ENCODE measurements at places on chromosomes 5 and 9.

GRCh38 chr5:116395631-116396203, 178.9 kb downstream of the SEMA6A start:
- DNase-seq: no peak

DNA sequence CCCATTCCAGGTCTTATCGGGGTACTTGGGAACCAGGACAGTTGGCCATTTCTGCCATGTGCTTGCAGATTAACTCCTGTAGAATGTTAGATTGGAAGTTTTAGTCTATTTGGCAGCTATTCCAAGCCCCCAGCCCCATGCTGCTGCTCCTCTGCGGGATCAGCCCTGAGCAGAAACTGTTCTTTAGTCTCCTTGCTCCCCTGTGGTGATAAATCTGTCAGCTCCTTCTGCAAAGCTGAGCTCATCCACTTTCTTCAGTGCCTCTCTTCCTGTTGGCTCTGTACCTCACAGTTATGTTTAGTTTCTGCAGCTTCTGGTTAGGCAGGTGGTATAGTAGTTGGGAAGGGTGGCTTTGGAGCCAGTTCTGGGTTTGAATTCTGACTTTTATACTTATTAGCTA, 170.4 kb downstream of the GRIA1 start:
- DNase-seq: no peak

GRCh38 chr5:119275601-119276173, 80.1 kb upstream of the TNFAIP8 start:
- no peak for DNase-seq

DNA sequence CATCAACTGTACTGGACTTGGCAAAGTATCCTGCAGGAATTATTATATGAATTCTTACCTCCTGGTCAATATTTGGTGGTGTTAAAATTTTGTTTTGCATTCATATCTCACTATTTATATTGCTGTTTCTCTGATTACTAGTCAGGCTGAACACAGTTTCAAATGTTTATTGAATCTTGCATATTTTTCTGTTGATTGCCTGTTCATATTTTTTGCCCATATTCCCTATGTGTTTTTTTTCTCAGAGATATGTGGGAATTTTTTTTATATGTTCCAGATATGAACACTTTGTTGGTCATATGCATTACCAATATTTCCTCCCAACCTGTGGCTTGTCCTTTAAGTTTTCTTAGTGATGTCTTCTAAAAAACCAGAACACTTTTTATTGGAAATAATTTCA, 148.9 kb upstream of the GRHPR start:
- no peak for DNase-seq

DNA sequence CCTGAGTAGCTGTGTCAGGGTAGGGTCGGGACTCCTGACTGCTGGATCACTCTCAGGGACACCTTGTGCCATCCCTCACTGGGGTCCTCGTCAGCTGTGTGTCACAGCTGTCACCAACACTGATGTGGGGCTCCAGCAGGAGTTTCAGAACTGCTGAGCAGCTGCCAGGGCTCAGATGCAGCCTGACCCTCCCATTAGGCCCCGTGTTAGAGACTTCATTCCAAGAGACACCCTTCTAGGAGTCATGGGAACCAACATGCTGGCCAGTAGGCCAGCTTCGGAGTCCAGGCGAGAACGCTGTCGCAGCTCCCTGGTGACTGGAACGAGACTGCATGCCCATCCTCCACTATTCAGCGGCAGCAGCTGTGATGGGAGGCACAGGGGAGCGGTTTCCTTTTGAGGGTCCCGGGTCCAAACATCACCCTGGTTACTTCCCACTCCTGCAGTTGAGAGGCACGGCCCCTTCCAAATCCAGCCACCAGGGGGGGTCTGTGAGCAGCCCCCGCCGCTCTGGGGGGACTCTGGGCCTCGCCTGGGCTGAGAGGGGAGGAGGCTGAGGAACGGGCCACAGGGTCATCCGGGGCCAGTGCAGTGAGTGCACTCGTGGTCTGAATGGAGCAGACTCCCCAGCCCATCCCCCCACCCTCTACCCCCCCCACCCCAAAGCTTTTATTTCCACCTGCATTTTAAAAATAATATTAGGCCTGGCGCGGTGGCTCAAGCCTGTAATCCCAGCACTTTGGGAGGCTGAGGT, 12.6 kb upstream of the TCF7 start:
- DNase-seq: peak; percentile 12

GRCh38 chr9:106284296-106284695, 578.7 kb upstream of the ZNF462 start:
- DNase-seq: no peak

- no peak for DNase-seq
Observed at GRCh38 chr5:152599096-152599495, 194.0 kb upstream of the NMUR2 start.

DNA sequence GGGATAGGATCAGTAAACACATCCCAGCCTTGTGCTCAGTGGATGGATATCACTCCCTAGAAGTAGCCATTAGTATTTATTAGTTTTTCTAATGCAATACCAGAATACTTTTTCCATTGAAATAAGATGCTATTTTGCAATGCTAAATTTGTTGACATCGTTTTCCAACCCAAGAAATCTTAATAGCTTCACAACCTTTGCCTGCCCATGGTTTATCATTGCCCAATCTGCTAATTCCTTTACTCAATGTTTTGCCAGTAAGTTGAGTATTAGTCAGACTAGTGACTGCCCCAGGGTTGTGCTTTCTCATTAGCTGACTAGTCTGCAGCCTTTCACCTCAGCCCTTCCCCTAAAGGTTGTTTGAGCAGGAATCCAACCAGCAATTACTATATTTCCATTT, 62.9 kb downstream of the NREP start:
- DNase-seq: no peak

- DNase-seq: no peak
Observed at GRCh38 chr9:117458066-117458465, 43.2 kb upstream of the ASTN2 start.

GRCh38 chr9:113536483-113537228, 73.1 kb downstream of the RGS3 start:
- peak; percentile 86 for DNase-seq

DNA sequence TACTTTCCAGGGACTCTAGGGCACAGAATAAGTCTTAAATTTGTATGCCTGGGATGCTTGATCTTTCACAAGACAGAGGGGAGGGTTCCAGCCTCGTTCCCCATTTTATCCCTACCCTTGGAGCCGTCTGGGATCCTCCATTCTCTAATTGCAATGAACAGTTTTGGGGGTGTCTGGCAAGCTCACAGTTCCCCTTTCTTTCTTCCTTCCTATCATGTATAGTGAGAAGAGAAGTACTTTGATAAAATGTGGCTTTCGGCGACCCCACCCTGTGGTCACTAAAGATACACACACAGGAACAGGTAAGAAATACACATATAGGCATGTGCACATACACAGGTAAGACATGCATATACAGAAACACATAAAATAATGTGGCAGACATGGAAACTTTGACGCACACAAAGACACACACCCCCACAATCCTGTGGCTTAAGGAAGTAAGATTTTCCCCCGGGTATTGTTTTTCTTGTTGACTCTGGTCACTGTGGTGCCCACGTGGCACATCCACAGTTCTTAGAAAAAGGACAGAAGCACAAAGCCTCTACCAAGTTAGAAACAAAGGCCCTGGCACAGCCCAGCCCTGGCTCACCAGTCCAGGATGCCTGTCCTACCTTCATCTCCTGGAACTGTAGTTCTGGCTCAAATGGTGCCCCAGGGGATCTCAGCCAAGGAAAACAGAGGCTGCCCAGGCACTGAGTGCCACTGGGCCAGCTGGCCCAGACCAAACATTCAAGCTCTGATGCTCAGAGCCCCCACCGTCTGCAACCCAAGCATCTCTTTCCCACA, 6.3 kb upstream of the SMU1 start:
- DNase-seq: no peak

Measured in occipital lobe (tissue), 3 donors.